RCC 7860 (cell line): ENCODE measurements at places on chromosomes 2 and 18.

DNA sequence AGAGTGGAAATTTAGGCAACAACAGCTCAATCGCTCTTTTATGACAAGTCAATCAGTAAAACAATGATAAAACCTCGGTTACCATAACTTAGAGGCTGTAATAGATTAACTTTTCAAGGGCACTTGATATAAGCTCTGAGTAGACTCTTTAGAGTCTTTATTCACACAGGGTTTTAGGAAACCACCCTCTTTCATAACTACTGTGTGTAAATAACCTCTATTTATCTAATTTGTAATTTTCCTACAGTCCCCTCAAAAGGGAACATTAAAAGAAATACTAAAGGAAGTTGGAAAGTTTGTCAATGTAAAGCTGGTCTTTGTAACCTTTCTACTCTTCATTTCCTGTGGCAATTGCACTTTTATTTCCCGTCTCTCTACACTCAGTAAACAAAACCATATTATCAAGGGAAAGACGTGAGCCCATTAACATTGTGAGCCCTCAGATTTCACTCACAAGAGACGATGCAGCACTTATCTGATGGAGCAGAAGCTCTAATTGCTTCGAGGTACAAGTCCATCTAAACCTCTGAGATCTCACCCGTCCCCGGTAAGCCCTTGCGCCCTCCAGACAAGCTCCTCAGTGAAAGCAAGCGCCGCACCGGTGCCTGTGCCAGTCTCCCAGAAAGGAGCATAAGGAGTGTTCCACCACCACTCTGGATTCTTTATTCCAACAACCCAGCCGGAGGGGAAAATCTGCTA, 1.1 kb upstream of the HOXD1 start:
- DNase-seq = no peak

DNA sequence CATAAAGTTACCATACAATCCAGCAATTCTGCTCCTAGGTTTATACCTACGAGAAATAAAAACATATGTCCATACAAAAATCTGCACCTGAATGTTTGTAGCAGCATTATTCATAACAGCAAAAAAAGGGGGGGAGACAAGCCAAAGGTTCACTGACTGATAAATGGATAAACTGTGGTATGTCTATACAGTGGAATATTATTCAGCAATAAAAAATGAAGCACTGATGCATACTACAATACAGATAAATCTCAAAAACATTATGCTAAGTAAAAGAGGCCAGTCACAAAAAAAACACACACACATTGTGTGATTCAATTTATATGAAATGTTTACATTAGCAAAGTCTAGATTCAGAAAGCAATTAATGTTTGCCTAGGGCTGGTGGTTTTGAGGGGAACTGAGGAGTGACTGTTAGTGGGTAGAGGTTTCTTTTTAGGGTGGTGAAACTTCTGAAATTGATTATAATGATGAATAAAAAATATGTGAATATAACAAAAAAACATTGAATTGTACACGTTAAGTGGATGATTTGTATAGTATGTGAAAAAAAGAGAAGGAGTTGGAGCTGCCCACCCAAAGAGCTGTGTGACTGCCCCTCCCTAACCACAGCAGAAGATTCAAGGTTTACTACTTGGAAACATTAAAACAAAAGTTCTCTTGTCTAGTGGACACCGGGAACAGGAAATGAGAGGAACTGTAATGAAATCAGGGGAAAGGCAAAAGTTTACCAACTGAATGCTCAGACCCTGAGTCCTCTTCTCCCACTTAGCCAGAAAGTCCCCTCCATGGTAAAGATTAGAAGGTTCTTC, 13.4 kb downstream of the COLEC12 start:
- no peak for DNase-seq

- DNase-seq = no peak
These were observed 16.2 kb upstream of the SCG2 start for GRCh38 chr2:223618172-223619035.

DNA sequence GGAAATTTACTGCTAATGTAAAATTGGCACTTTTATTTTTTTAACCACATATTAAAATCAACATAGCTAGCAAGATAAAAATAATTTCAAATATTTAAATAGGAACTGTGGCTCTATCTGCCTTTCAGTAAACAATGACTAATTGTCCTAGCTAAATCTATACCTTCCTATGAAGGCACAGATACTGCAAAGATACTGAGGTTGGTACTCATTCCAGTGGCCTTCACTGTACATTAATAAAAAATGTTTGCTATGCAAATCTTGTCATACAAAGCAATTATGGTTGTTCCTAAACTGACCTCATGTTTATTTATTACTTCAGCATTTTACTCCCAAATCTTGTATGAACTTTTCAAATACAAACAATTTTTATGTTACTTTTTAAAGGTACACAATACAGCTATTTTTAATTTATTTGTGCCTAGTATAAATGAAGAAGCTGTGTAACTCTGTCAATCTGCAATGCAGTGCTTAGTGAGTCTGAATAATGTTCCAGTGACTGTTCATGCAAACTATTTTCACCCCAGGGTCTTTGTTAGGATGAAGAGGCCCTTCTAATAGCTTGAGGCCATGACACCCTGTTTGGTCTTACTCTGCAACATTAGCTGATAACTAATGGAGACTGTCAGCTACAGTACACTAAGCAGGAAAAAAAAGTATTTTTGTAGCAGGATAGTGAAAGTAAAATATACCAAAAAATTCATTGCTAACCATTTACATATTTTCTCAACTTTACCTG, 9.3 kb upstream of the ERBB4 start:
- no peak for DNase-seq

DNA sequence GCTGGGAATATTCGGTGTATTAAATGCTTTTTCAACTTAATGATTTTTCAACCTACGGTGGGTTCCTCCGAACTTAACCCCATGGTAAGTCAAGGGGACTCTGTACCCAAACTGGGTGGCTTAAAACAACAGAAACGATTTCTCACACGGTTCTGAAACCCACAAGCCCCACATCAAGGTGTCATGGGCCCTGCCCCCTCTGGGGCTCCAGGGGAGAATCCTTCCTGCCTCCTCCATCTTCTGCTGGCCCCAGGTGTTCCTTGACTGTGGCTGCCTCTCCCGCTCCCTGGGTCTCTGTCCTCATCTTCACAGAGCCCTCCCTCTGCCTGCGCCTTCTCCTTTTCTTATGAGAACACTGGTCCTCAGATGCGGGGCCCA, 301.3 kb upstream of the SALL3 start:
- DNase-seq = no peak

- DNase-seq = no peak
These were observed 7.6 kb downstream of the ZFP36L2 start for GRCh38 chr2:43218702-43219382.

DNA sequence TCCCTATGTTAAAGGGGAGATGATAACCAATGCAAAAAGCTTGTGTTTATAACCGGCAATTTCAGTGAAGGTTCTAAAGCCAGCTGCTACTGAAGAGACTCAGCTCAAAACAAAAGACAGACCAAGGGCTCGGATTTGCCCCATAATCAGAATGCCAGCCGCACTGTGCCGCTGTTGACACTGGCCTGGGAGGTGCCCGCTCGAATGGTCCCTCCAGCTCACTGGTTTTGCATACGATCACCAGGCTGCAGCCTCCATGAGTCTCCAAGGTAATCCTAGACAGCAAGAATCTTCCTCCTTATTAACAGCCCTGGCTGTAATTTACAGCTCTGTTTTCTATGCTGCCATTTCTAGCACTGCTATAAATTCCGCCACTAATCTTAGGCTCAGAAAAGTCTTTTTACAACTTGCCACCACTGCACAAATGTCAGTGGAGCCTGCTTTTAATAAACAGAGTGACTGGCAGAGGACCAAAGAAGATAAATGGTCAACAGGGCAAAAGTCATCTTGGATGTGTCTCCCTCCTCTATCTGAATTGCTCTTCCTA, 155.7 kb upstream of the SH3BP4 start:
- no peak for DNase-seq

DNA sequence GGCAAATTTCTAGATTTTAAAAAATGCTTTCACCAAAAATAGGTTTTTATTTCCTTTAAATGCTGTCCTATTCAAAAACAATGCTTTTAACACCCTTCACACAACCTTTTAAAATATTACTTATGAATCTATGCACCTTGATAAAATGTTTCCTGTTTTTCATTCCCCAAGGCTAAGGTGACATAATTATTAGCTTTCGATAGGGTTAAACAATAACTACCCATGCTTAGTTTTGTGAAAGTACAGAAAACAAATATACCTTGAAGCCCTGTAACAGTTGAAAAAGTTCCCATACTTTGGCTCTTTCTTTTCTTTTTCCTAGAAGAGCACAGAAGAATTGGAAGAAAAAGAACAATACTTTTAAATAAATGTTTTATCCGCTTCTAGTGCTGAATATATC, 54.9 kb upstream of the ITPRID2 start:
- DNase-seq = no peak

- DNase-seq = no peak
These were observed 277.4 kb downstream of the NDUFA10 start for GRCh38 chr2:239747771-239748170.

DNA sequence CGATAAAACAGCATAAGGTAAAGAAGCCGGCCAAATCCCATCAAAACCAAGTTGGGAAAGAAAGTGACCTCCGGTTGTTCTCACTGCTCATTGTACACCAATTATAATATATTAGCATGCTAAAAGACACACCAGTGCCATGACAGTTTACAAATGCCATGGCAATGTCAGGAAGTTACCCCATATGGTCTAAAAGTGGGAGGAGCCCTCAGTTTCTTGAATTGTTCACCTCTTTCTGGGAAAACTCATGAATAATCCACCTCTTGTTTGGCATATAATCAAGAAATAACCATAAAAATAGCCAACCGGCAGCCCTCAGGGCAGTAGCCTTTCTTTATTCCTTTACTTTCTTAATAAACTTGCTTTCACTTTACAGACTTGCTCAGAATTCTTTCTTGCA, 544.9 kb upstream of the SETBP1 start:
- no peak for DNase-seq

- DNase-seq = no peak
These were observed 387.9 kb downstream of the SETBP1 start for GRCh38 chr18:45068400-45069094.

DNA sequence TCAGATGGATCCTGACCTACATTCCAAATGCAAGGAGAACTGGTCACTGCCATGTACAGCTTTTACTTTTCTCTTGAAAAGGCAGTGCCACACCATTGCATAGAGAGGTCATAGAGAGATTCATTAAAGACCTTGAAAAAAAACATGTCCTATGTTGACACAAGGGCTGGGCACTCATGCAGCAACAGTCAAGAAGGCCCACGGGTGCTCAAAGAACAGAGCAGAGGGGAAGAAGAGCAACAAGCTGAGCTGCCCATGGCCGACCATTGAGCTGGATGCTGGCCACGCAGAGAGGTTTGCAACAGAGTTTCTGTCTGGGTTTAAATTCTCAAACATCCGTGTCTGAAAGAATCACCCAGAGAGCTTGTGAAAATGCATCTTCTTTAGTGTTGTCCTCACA, 99.1 kb downstream of the ADD2 start:
- DNase-seq = no peak

- DNase-seq = peak; percentile 34
These were observed 677.7 kb upstream of the CELF4 start for GRCh38 chr18:38243291-38243690.

- no peak for DNase-seq
These were observed 77.9 kb downstream of the NRP2 start for GRCh38 chr2:205760157-205760556.

GRCh38 chr2:178553047-178553446, 72.8 kb downstream of the PLEKHA3 start:
- peak; percentile 59 for DNase-seq

DNA sequence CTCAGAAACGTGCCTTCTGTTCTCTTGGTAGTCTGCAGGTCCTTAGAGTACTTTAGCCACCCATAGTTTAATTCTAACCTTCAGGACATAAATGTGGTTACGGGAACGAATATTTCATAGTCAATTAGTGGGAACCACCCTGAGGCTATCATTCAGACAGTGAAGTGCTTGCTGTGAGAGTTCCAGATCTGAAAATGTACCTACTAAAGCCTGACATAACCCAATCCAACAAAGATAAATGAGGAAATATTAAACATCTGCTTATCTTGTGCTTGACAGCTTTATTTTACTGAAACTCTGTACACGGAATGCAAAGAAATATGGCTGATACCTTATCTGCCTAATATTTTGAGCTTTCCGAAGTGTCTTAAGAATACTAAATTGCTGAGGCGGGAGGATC, 43.0 kb downstream of the RAB27B start:
- no peak for DNase-seq

DNA sequence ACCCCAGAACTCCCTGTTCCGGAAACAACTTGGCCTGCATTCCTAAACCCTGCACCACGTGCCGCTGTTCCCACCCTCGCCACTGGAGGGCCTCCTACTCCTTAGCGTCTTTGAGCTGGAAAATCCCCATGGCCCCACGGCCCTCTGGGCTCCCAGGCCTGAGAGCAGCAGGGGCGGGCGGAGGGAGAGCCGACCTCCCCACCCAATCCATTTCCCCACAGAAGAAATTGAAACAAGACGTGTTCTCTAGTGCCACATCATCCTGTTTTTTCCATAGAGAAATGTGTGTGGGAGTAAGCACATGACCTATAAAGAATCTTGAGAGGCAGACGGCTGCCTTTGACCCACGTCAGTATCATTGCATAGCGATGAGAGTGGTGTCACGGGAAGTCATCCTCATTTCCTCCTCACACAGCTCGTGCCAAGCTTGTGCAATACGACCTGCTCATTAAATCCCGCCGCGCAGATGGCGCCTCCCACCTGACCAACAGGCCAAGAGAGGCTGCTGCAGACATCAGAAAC, 79.2 kb downstream of the LAMA1 start:
- peak; percentile 77 for DNase-seq

GRCh38 chr2:164934401-164935117, 20.8 kb downstream of the SLC38A11 start:
- no peak for DNase-seq

GRCh38 chr18:11651899-11652298, 37.2 kb upstream of the GNAL start:
- DNase-seq = no peak

DNA sequence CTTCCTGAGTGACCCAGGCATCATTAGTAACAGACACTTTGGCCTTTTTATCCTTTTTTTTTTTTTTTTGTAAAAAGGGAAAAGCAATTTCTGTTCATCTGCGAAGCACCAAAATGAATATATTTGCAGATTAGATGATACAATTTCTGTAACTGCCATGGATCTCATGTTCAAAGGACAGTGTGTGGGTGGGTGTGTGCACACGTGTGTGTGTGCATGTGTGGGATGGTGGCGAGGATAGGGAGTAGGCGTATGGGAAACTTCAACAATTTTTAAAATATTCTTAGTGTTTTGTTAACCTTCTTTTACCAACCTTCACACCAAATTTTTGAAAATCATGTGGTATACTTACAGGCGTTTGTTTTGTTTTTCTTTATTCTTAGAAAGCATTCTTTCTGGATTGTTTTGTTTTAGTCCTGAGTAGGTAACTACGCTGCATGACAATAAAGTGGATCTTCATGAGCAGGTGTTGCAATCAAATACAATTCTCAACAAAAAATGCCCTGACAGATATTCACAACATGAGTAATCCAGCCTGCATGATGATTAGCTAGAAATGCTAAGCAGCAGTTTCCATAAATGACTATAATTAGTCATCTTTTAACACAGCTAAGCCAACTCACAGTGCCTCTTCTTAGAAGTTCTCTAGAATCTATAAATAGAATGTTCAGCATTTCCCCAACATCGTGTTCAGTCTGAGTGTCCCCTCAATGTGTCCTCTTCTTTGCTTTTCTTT, 53.5 kb upstream of the RMDN2 start:
- peak; percentile 49 for DNase-seq

GRCh38 chr18:58896268-58896667, 31.6 kb downstream of the ZNF532 start:
- no peak for DNase-seq
